ENCODE measurements at places on chromosomes 2 and 18.

DNA sequence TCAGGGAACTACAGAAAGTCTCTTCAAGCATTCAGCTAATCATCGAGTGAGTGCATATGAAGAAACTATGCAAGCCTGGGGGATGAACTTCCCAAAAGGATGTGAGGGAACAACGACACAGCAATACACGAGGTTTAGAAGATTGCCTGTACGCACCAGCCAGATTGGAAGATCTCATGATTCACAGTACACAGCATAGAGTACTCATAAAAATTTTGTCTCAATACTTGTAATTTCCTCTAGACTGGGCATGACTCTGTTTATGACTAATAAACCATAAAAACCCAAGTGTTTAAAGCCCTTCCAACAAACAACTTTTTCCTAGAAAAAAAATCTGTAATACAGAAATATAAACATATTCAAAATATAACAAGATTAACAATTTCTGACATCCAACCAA lies 279.7 kb downstream of the KCNJ3 start:
- no peak for DNase-seq

DNA sequence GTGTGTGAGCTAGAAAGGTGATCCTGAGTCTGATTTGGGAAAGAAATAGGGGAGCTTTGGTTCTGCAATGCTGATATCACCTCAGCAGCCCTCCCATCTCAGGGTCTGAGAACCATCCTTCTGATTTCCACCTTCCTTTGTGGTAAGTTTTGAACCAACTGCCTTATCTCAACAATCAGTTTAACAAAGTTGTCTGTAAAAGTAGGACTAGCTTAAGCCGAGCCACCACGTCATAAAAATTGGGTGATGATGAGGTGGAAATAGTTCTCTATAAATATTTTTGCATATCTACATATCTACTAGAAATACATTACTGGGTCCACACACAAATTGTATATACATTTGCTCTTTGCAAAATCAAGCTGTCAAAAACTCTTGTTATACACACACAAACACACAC lies 1.1 kb downstream of the SULT1C4 start:
- DNase-seq, result no peak

GRCh38 chr2:234858145-234858544 lies 93.7 kb upstream of the SH3BP4 start:
- peak; percentile 31 for DNase-seq

DNA sequence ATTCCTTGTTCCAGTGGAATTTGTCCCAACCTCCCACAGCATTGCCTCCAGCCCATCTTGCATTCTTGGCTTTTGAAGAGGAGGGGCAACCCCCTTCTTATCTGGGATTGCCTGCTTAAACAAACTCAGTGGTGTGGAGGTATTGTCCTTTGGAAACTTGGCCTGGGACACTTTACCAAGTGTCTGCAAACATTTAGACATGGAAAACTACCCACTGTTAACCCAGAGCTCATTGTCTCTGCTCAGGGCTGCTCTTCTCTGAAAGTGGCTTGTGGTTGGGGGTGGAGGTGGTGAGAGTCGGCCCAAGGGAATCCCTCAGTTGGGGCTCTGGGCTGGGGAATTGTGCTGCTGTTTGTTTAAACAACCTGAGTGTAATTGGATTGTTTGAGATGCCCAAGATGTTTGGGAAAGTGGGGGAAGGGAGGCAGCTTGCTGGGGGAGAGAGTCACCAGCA lies 178.3 kb upstream of the GATA6 start:
- DNase-seq, result no peak

GRCh38 chr2:195741191-195741590 lies 84.2 kb downstream of the SLC39A10 start:
- no peak for DNase-seq

DNA sequence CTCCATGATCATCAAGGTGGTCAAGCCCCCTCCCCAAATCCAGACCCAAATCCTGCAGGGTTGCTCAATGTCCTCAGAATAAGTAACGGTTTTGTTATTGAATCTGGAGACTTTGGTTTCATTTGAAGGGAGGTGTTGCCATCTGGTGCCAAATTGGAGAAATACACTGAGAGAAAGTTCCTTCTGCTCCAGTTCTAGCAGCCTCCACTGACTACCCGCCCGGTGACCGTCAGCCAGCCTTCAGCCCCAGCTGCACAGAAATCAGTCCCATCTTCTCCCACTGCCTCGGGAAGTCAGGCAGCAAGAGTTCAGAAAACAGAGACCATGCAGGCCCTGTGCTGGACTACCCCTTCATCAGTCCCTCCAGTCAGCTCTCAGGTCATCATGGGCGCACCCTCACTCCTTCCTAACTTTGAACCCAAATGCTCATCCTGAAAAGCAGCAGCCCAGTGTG lies 38.7 kb downstream of the PKDCC start:
- peak; percentile 70 for DNase-seq

DNA sequence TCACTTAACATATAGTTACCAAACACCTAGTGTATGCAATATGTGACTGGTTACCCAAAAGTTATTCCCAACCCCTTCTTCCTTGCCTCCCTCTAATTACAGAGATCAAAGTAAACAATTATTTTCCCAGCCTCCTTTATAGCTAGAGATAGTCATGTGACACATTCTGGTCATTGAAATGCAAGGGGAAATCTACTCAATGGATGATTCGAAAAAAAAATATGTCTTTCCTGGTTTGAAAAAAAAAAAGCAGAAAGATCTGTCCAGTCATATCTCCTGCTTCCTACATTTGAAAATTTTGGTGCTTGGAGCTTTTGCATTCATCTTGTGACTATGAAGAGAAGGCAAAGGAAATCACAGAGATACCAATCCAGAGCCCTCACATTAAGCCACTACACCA lies 27.6 kb upstream of the UGP2 start:
- DNase-seq, result no peak

DNA sequence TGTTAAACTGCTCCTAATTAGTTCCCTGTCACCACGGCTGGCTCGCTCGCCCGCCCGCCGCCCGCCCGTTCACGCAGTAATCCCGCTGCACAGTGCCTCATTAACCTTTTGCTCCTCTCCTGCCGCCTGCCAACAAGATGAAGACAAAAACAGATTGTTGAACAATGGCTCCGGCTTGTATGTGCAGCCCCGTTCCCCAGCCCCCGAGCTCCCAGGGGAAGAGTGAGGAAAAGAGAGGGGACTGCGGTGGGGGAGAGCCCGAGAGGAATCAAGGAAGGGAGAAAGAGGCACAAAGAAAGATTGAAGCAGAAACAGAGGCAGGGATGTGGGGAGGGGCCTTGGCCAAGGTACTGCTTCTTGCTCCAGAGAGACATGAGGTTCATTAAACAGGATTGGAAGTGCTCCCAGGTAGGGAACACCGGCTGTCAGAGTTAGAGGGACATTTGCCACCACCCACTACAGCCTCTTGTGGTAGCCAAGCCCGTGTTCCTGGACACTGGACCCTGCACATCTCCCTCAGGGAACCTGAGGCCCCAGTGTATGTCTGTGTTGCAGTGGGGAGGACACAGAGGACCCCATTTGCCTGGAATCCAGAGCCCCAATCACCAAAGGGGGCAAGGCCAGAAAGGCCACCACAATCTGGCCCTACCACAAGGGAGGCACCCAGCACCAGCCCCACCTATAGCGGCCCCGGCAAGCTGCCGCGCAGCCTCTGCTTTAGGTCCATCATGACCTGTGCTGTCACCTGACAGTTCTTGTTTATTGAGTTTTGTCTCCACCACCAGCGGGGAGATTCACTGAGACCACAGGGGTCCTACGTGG lies 38.1 kb downstream of the EMX1 start:
- DNase-seq, result no peak

DNA sequence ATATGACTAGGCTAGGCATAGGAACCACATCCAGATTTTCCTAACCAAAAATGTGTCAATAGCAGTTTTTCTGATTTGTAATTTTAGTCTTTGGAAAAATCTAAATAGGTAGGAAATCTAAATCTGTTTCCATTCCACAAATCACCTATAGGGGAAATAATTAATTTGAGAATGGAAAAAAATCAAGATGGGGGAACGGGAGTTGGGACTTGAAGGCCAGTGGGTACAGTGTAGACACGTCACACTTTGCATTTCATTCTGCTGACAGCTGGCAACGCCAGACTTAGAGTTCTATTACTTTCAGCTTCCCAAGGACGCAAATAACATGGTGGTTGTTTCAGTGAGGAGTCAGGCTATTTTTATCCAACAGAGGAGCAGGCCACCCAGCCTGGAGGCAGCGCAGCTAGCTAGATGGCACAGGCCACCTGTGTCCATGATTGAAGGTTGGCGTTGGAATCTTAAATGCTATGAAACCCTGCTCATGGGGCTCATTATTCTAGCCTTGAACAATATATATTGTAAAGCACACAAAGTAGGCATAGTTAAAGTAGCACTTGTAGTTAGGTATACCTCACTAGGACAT lies 23.4 kb downstream of the HNRNPA3 start:
- DNase-seq, result no peak

GRCh38 chr2:176924909-176925534 lies 287.6 kb upstream of the HNRNPA3 start:
- DNase-seq, result no peak

- no peak for DNase-seq
Measured at GRCh38 chr2:162050513-162050961, 23.5 kb downstream of the DPP4 start.

GRCh38 chr2:10790228-10790973 lies 22.2 kb downstream of the PDIA6 start:
- DNase-seq, result no peak

- no peak for DNase-seq
Measured at GRCh38 chr2:161044921-161045320, 115.3 kb upstream of the TANK start.

DNA sequence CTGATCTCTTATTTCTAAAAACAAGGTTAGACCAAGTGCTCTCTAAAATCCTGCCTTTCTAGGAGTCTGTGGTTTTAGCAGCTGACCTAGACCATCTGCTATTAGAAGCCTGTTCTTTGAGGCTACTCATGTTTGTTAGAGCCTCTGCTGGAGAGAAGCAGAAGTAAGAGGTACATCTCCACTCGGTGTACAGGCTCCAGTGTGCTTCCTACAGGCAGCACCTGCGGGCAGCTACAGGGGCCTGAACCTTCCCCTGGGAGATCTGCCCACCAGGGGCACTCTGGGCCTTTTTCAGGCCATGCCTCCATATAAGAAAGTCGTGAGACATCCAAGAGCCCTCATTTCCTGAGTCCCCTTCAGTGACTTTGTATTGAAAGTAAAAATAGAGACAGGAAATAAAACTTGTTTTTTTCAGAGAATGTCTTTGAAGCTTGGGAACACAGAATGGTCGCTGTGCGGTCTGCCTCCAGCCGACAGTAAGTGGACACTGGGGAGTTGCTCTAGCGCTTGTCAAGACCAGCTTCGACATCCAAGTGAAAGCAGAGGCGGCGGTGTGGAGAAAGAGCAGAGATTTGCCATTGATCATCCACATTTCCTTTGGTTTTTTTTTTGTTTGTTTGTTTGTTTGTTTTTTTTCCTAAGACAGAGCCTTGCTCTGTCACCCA lies 31.7 kb downstream of the ONECUT2 start:
- DNase-seq, result peak; percentile 50

DNA sequence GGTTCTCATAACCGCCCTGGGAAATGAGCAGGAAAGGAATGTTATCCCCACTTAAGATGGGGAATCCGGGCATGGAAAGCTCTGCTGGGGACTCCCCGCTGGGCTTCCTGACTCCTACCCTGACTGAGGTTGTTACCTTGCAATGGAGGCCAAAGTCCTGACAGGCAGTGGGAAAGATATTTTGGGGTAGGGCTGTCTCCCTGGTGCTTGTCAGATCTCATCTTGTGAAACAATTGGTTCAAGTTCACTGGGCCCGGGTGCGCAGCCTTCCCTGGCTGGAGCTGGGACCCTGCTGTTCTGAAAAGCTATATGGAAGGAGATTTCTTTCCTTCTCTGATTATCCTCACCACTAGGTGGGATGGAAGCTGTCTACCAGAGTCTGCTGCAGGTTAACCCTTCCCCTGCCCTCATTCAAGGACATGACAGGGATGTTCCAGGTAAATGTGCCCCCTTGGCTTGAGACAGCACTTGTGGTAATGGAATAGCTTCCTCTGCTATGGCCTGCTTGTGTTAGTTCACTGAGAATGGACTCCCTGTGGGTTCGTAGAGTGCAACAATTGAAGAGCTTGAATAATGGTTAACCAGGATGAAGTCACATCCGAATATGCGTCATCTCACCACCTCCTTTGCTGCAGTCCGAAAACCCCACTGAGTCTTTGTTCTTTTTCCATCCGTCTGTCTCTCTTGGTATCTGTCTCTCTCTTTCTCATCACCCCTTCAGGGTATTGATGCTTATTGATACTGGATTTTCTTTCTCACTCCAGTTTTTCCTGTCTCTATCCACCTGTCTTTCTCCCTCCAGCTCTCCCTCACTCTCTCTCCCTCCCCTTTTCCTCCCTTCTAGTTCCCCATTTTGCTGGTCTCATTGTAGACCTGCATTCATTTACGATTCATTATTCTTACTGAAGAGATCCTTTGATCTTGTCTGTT lies 67.8 kb upstream of the EPAS1 start:
- peak; percentile 36 for DNase-seq

- DNase-seq, result no peak
Measured at GRCh38 chr2:146870691-146871090, 974.1 kb upstream of the ACVR2A start.

DNA sequence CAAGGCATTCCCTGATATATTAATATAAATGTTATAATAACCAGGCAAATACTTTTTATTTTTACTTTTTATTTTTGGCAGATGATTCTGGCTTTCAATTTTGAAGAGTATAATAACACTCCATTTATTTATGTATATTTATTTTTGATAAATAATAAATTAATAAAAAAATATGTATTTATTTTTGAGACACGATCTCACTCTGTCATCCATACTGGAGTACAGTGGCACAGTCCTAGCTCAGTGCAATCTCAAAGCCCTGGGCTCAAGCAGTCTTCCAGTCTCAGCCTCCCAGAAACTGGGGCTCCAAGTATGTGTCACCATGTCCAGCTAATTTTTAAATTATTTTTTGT lies 93.4 kb upstream of the ITGA6 start:
- no peak for DNase-seq

DNA sequence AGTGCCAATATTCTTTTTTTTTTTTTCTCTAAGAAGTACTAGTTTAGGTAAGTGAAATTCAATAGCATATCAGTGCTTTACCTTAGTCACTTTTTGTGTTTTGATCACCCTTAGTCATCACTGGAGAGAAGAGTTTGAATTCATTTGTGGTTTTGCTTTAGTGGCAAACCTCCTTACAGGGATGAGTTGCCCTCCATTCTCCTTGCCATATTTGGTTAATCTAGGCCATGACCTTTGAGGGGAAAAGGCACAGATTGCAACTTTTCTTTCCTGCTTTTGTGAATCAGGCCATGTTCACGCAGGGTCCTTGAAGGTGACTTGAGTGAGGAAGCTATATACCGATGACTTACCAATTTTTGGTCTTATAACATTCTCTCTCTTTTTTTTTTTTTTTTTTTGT lies 34.4 kb downstream of the PLEKHA3 start:
- DNase-seq, result no peak

GRCh38 chr18:53819671-53820070 lies 404.8 kb downstream of the MBD2 start:
- DNase-seq, result no peak

- no peak for DNase-seq
Measured at GRCh38 chr2:35978218-35978617, 377.4 kb upstream of the CRIM1 start.

DNA sequence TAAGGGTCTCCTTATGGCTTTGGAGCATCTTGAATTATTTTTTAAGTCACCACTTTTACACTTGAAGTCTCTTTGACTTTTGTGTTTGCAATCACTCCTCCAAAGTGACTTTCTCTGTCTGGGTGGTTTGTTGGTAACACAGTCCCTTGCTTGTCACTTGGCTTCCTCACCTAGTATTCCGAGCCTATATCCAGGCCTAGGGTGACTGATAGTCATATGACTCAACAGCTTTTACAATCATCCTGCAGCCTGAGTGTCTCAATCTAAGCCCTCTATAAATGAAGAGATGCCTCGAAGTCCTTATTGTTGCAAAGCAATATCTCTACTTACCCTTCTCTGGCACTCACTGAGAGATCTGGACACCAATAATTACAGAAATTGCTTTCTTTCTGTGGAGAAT lies 53.9 kb upstream of the SETBP1 start:
- DNase-seq, result no peak

Data from iPS-NIHi11 (cell line).